ENCODE measurements at places on chromosomes 11 and 22. TPM values are rescaled to one million over a fixed set of nuclear protein-coding genes. Genes with fewer than 3 reads are reported as not detected.

RHOD gene
- 22.9 TPM for polyA plus RNA-seq

MS4A1 gene
- polyA plus RNA-seq, result 0.67 TPM

DNA sequence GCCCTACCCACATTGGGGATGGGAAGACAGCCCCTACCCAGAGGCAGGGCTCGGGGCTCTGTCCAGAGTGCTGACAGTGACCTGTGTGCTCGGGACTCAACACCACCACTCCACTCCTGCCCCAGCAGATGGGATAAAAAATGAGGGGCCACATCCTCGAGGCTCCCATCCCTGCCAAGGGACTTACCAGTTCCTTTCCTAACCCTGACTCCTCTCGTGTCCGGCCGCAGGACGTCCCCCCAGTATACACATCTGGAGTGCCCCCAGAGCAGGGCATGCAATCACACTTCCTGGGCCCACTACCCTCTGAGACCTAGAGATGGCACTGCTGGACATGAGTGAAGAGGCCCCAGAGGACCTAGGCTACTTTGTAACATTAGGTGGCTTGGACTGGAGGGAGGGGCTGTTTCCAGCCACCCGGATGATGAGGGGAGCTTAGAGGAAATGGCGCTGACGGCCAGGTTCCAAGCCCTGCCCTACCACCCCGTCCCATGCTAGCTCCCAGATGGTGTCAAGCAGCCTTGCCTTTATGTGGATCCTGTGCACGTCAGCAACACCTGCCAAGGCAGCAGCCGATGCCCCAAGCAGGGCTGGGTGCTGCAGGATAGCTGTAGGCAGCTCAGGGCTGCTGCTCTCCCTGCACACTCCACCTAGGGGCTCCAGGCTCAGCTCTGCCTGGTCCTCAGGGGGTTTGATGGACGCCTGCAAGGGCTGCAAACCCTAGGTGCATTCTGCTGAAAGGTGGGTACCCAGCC, 86.6 kb downstream of the DGCR2 start:
- DNase-seq, result no peak

BIRC3 gene
- 5.7 TPM for polyA plus RNA-seq

DNA sequence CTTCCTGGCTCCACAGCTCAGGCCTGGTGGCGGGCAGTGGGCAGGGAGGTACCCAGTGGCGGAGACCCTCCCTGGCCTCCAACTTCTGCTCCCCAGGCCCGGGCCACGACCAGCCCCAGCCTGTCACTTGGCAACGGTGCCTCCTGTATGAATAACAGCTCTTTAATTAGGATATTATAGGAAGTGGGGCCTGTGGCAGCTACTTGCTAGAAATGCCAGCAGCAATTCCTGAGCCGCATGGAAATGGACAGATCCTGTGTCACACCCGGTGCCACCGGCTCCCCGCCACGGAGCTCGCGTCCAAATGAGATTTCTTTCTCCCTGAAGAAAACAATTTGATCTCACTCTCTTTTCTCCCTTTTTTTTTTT, 104.5 kb downstream of the CHST1 start:
- DNase-seq, result no peak

PRR33 gene
- 0.67 TPM for polyA plus RNA-seq

All from large intestine (tissue), 12 donors.